CD4-positive, alpha-beta T cell treated with Interleukin-2 at 100 ng/mL for 4 hours (primary cell): ENCODE measurements at places on chromosomes 1 and 21.

DNA sequence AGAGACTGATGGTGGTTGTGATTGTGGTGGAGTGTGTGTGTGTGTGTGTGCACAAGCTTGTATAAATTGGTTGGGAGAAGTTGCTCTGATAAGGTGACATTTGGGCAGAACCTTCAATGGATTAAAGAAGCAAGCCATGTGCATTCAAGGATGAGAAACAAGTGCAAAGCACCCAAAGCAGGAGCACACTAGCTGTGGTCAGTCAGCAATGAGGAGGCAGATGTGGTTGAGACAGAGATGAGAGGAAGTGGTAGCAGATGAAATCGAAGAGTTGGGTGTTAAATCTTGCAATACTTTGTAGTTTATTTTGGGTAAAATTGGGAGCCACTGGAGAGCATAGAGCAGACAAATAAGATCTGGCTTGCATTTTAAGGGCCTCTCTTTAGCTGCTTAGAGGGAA, 4.4 kb upstream of the PGBD5 start:
- no peak for DNase-seq

- no peak for DNase-seq
These were observed 5.9 kb upstream of the PRKAA2 start for GRCh38 chr1:56639211-56639610.

GRCh38 chr1:63325279-63325985, 3.1 kb downstream of the FOXD3 start:
- DNase-seq = no peak

- no peak for DNase-seq
These were observed at the start of gene PLA2G2A for GRCh38 chr1:19979494-19979977. Gene PLA2G2A (minus strand): TSS chr1:19979618. CDS start chr1:19978773, 845 bp downstream.

DNA sequence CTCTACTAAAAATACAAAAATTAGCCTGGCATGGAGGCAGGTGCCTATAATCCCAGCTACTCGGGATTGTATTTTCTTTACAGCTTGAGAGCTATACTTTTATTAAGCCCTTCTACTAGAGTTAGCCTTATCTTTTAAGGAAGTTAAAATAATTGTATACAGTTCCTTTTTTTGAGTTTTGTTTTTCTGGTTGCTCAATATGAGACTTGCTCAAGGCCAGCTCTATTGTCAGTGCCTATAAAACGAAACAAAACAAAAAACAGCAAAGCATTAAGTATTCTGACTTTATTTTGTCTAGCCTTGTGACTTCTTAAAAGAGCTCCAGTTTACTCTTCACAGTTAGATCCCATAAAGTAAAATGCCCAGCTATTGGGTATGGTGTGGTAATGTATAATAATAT, 17.2 kb downstream of the PKN2 start:
- no peak for DNase-seq

DNA sequence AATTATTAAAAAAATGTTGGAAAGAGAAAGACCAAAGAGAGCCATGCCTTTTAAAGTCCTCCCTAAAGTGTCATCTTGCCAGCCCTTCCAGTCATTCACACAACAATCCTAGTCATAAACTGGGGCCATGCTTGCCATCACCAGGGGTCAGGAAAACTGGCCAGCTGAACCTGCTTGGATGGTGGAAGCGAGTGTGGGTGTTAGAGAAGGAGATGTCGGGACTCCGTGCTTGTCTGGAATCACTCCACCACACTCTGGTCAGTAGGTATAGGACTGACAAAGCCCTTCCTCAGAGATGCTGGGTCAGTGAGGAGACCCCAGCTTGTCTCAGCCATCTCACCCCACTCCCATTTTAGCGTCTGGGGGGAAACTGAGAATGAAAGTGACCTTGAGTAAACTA, 3.3 kb upstream of the HAPLN2 start:
- DNase-seq = no peak

DNA sequence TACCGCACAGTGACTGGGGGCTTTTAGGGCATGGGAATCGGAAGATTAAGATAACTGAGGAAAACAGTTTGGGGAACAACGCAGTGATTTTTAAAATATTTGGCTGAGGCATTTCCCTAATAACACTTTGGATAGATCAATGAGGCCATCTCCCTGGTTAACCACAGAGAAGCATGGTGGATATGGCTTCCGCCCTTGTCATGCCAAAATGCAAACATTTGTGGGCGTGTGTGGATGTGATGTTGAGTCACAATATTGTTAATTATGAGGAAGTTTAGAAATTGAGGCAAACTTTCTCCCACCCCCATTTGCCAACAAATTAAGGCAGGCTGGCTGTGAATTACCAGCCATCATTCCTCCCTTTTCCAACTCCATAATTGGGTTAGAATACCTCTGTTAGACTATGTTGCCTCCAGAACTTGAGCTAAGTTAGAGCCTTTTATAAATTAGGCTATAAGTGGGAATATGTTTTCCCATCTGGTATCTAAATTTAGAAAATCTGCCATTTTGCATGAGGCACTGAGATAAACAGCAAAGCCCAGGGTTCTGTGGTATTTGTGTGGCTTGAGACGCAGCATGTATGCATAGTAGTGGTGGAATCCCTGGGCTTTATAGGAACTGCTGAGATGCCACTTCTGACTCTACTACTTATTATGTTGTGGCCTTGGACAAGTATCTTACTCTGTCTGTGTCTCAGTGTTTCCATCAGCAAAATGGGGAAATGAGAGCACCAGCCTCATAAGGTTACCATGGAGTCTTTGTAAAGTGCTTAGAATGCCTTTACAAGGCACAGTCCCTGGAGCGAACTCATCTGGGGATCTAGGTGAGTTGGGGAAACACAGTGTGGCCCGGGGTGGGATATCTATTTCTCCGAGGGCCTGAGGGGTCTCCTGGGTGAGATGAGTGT, 154.6 kb downstream of the C1orf94 start:
- no peak for DNase-seq

- DNase-seq = no peak
These were observed 76.7 kb upstream of the CD1D start for GRCh38 chr1:158103861-158104522.

DNA sequence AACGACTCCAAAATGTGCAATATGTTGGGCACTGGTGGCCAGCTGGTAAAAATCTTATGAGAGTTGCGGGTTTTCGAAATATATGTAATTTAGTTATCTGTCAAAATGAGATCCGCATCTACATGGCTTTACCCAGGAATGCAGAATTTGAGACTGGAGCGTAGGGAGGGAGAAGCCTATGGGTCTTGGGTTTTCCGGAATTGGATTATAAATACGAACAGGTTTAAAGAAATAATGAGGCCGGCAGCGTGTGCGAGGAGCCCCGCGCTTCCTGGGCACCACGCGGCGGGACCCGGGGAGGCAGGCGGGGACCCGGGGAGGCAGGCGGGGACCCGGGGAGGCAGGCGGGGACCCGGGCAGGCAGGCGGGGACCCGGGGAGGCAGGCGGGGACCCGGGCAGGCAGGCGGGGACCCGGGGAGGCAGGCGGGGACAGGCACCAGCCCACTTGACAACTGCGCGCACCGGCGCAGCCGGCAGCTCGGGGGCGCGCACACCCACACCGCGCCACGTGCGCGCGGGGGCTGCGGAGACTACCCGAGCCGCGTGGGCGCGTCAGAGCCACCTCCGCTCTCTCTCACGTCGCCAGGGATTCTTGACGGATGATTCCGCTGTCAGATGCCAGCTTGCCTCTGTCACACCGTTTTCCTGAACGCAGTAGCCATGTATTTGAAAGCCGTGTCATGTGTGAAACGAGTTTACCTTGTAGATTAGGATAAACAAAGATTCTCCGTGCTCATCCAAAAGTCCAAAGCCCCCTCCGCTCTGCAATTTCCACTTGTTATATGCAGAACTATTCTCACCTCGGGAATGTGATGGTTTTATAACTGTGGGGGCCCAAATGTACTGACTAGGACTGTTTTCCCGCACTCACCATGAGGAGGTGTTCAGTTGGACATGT, 54.3 kb upstream of the HNRNPU start:
- peak; percentile 68 for DNase-seq

GRCh38 chr1:223037845-223038244, 105.2 kb downstream of the TLR5 start:
- no peak for DNase-seq

GRCh38 chr1:207579436-207579799, 65.5 kb upstream of the CR1L start:
- peak; percentile 38 for DNase-seq

GRCh38 chr1:245110406-245110805, 44.4 kb upstream of the KIF26B start:
- no peak for DNase-seq

- DNase-seq = no peak
These were observed 53.4 kb upstream of the RPL11 start for GRCh38 chr1:23638188-23638619.

DNA sequence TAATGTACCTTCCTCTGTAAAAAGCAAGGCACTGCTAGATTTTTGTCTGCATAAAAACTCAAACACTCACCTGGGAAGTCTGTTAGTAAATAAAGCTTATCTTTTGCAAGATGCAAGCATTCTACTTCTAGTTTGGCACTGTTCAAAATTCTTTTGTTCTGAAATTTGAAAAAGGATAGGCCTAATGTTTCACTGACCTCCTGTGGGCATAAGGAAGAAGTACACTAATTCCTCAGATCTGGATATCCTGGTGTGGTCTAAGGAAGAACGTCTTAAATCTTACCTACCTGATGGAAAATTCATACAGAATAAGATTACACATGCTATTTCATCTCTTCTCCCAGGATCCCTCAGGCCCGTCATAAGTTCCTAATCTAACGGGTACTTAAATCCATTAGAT, 93.5 kb upstream of the CAMK1G start:
- DNase-seq = no peak

GRCh38 chr1:59568158-59568935, 246.4 kb upstream of the HOOK1 start:
- DNase-seq = no peak

DNA sequence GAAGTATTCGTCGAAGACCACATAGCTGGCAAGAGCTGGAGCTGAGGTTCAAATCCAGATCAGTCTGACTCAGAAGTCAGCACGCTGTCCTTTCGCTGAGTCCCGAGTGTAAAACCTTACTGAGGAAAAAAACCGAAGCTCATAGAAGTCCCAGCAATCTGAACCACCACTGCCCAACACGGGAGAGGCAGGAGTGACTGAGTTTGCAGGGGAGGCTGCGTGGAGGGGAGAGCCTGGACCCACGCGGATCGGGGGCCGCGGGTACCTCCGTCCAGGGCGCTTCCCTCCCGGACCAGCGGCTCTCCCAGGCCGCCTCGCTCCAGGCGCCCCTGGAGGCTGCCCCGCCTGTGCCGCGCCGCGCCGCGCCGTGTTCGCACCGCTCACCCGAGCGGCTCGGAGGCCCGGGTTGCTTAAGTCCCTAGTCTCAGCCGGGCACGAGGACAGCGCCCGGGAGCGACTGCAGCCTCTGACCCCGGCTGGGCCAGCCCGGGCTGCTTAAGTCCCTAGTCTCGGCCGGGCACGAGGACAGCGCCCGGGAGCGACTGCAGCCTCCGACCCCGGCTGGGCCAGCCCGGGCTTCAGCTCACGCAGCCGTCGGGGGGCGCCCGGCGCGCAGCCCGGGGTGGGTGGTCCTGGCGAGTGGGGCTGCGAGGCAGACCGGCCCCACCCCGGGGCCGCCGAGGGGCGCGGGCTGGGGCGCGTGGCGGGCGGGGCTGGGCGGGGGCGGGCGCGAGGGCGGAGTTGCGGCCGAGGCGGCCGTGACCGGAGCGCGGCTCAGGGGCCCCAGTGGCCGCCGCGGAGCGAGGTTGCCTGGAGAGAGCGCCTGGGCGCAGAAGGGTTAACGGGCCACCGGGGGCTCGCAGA, at the start of gene ADAMTSL4:
Gene ADAMTSL4, plus strand, starts transcription at position 777 of the 864 bp plus-strand sequence. CDS start 2,881 bp downstream, outside the sequence.
- no peak for DNase-seq

DNA sequence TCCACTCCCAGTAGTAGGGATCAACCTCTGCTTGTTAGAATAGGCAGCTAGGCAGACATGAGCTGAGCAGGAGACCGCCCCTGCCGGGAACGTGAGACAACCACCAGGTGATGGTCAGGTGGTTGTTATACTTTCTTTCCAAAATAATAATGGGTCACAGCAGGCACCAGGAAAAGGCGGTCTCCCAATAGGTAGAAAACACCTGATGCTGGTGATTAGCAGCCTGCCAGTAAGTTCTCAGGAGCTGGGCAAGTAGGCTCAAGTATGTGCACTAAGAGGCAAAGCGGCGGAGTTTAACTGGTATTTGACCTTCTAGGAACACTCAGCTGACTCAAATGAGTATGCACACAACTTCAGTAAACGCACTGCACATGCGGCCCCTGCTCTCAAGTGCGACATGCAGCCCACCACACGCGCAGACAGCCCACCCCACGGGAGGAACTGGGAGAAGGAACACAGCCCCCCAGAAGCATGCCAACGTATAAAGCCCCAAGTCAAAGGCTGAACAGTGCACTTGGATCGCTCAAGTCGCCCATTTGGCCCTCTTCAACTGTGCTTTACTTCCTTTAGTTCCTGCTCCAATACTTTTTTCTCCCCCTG, 80.0 kb downstream of the DESI2 start:
- no peak for DNase-seq

- no peak for DNase-seq
These were observed 15.2 kb downstream of the KIF1B start for GRCh38 chr1:10225573-10225972.

DNA sequence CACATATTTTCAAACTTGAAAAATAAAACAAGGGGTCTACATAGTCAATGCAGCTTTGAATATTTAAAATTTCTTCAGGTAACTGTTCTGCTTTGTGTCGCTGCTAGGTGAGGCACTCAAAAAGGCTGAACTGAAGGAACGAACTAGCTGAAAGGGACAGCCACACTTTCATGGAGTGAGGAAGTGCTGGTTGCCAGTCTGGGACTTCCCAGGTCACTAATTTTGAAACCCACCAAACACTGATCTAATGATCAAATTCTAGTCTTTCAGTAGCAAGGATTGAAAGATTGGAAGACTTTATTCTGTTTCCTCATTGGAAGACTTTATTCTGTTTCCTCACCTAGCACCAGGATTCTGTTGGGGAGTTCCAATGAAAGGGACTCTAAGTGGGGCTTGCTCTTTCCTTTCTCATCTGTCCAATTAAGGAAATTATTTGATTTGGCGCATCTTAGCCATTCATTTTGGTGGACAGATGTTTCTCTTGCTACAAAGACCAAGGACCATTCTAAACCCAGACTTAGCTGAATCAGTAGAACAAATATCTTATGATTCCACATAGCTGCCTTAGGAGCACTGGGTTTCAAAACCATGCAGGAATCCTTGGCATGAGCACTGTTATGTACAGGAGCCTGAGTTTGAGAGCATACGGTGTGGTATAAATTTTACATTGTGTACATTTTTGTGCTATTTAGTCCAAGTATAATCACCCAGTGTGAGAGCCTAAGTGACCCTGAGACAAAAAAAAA, 10.9 kb upstream of the ARID1A start:
- DNase-seq = no peak

DNA sequence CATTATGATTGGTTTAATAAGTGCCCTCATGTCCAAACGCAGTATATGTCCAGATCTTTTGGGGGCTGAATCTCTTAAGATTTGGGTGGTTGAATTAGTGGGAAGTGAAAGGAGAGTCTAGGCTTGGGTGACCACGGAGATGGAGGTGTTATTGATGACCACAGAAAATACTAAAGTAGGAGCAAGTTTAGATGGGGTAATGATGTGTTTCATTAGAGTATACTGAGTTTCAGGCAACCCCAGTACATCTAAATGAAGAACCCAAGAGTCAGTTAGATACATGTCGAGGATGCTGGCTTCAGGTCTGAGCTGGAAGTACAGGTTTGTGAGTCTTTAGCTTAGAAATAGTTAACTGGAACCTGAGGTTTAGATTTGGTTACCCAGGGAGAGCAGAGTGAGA, 6.5 kb upstream of the ZZZ3 start:
- DNase-seq = no peak
